ENCODE measurements at places on chromosomes 1 and 21.

DNA sequence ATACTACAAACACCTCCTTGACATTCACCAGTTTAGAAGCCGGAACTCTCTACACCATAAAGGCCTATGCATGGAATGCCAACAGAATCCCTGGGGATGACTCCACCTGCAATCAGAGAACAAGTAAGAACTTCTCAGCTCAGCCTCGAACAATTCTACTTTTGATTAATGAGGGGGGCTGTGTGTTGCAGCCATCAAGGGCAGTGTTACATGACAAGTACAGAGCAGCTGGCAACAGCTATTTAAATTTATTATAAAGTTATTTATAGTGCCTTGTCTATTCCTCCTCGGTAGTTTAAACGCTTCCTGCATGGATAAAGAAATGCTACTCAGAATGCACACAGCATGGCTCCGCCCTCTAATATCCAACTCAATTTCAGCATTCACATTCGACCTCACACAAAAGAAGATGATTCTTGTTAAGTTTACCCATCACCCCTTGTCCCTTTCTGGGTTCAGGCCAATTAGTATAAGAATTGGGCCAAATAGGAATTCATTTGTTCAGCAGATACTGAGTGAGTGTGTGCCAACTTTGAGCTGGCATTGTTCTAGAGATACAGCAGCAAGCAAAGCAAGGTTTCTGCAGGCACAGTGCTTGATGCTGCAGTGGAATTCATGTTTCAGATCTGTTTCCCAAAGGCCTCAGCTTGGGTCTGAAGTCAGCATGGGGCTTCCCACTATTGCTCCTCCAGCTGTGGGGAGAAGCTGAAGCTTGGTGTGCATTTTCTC is 6.4 kb downstream of the FNDC7 start:
- DNase-seq: no peak

GRCh38 chr21:41666641-41667081 is 100.2 kb downstream of the RIPK4 start:
- no peak for DNase-seq

GRCh38 chr1:23868557-23869016 is 497 bp upstream of the FUCA1 start:
- DNase-seq: no peak

DNA sequence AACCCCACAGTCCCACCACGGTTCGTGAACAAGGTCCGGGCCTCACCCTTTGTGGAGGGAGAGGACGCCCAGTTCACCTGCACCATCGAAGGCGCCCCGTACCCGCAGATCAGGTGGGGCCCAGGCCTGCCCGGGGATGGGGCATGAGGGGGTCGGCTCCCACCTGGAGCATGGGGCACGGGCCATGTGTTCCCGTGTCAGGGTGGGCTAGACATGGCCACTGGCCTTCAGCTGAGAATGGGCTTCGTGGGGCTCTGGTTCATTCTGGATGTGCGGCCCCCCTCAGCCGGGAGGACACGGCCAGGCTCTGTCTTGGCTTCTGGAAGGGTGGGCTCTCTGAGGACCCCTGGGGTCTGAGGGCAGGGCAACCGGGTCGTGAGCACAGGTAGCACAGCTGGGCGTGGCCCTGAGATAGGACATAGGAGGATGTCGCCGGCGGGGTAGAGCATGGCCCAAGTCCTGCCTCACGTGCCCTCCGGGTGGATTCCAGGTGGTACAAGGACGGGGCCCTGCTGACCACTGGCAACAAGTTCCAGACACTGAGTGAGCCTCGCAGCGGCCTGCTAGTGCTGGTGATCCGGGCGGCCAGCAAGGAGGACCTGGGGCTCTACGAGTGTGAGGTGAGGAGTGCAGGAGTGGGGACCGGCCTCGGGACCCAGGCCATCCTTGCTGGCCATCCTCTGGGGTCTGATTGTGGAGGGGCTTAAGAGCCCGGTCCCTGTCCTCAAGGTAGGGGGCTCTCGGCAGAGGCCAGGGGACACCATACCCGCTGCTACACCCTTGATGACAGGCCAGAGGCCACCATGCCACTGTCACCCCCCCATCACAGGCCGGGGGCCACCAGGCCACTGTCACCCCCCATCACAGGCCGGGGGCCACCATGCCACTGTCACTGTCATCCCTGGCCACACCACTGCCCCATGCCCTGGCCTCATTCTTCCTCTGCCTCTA is 55.5 kb downstream of the TRIM11 start:
- no peak for DNase-seq

DNA sequence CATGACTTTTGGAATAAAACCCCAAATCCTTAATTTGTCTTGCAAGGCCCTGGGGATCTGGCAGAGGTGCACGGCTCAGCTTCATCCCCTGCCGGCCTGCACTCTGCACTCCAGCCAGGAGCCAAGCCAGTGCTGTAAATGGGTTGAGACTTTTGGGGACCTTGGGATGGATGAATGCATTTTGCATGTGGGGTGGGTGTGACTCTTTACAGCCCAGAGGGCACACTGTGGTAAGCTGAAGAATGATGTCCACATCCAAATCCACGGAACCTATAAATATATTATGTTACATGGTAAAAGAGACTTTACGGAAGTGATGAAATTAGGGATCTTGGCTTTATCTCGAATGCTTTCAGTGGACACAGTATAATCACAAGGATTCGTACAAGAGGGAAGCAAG is 177.8 kb downstream of the EDEM3 start:
- no peak for DNase-seq

DNA sequence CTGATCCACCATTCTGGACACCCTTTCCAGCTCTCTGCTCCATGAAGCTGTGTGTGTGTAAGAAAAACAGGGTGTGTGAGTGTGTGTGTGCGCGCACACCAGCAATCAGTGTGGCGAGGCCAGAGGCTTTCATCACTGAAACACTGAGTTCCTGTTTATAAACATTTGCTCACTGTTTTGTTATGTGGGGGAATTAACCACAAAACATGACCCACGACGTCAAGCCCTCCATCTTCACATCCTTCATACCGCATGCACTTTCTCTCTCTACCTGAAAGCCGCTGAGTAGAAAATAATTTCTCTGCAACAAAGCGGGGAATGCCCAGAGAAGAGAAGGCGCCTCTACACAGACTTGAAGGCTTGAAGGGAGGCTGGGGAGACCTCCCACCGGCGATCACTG is 148.9 kb upstream of the IRF2BP2 start:
- no peak for DNase-seq

DNA sequence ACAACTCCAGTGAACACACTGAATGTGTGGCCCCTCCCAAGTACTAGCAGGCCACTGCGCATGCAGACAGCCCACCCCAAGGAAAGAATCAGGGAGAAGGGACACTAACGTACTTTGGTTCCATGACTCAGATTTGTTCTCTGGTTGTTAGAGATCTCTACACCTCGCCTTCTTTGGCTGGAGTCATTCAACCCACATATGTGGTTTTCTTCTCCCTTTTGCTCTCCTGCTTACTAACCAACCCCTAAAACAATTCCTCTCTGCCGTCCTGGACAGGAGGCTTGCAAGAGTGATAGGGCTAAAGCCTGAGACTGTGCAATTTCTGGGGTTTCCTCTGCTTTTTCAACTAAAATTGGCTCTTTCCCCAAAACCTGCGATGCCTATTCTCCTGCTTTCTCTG is 5.7 kb upstream of the CD48 start:
- no peak for DNase-seq

- DNase-seq: no peak
Observed at GRCh38 chr1:20319456-20320220, 29.0 kb downstream of the VWA5B1 start.

DNA sequence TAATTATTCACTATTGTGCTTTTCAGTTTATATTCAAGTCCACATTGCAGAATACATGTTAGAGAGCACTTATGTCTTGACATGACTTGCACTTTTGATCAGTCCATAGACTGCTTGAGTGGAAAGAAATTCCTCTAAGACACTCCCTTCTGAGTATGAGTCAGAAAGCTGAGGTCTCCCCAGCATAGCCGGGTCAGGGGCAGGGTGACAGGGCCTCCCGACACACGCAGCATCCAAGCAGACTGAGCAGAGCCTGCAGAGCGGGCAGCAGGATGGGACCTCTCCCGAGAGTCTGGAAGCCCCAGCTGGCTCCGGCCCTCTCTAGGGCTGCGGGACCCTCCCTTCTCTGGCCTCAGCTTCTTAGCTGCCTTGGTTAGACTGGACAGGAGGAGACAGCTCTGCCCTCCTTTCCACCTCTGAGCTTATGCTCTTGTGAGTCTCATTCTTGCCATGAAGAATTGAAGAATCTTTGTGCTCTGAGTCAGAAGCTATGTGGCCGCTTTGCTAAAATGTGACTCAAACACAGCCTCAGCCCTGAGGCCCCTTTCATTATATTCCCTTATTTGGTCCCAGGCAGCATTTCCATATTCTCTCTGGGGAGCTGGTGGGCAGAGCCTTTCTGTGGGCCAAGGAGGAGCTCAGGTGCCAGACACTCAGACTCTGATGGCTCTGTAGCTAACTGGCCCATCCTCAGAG is 11.2 kb upstream of the CAPN2 start:
- no peak for DNase-seq

- no peak for DNase-seq
Observed at GRCh38 chr21:35386491-35387079, 337.5 kb upstream of the RUNX1 start.
